ENCODE measurements at places on chromosomes 5 and 9.

DNA sequence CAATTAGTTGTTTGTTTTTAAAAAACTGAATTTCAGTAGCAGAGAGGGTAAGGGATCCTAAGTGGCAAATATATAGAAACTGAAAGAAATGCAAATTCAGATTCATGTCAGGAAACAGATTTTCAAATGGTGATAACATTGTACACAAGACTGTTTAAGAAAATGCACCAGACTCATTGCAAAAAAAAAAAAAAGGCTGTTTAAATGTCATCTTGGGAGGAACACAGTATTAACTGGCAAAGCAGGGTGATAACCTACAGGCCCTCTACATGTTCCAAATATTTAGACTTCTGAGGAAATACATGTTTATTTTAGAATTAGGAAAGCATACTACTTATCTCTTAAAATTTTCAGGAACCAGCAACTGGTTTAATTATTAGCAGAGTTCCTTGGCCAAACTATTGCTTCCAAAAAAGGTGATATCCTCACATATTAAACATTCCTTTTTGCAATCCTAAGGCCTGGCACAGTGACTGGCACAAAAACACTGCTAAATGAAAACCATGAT, 114.5 kb downstream of the TSSK1B start:
- DNase-seq = no peak

DNA sequence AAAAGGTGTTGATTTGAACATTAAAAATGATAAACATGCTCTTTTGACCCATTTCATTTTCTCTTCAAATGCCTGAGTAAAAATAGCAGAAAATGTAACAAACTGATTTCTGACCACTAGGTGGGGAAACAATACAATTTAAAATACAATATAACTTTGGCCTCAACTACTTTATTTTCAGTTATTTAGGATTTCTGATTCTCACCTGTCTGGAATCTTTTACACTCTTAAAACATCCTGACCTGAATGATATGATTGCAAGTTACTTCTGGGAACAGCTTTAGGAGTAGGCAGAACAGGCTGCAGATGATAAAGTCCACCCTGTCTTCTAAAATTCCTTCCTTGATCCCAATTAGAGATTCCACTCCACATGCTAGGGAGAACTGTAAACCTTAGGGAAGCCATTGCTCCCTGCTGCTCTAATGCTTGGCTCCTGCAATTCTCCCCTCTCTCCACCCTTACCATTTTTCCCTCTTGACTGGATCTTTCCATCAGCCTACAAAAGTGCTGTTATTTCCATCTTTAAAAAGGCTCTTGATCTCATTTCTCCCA, 70.3 kb downstream of the FYB1 start:
- no peak for DNase-seq

- DNase-seq = no peak
Measured at GRCh38 chr5:170553218-170553617, 49.4 kb downstream of the KCNIP1 start.

GRCh38 chr5:74232276-74232675, 408.3 kb downstream of the ENC1 start:
- DNase-seq = no peak

DNA sequence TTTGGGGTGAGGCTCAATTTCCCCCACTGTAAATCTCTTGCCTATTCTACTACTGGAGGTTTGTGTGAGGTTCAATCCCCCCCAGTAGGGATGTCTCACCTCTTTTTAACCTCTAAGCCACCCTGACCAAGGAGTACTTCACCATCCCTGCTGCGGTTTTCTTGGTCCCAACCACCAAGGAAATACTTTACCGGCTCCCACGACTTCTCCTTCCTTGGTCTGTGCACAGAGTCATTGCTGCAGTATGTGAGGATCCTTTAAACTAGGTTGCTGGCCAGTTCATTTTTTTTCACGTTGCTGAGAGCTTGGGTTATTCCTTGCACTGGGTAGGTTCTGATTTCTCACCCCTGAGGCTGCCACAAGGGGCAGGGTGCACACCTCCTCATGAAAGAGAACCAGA, 22.5 kb upstream of the HMGCS1 start:
- no peak for DNase-seq

DNA sequence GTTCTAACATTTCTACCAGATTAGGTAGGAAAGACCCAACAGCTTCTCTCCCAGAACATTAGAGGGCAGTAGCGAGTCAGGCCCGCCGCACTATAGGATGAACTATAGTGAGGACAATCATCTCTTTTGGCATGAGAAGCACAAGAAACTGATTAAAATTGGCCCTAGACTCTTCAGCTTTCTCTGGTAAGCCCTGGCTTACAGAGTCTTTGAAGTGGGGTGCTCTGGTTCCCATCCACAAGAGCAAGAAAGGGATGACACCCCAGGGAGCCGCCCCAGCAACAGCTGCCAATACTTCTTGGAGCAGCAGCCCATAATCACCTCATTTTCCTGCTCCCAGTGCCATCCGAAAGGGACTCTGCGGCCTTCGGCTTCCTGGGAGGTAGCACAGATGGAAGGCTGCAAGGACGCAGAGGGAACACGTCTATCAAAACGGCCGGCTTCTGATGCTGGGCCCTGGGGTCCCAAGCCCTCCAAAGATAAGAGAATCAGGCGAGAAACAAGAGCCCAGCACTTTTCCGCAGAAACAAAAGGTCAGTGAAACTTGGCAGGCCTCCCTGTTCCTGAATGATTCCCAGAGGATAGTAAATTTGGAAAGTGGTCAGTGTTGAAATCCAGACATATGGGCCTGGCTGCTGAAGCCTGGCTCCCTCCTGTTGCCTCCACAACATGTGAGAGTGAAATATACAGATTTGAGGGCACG, 69.3 kb downstream of the HSD17B3 start:
- no peak for DNase-seq

DNA sequence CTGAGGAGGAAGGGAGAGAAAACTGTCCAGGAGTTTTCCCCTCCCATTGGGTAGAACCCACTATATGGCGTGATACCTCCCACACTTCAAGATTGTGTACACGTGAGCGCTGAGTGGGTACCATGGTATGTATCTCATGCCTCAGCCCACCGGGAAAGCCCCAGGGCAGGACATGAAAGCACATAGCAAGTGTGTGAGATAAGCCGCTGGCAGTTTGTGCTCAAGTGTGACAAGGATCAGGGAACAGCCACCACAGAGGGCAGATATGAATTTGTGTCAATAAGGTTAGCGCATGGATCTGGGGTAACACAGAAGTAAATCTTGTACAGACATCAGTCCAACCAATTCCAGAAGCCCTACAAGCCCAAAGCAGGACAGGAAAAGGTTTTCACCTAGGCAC, 42.6 kb upstream of the NAA35 start:
- DNase-seq = no peak

DNA sequence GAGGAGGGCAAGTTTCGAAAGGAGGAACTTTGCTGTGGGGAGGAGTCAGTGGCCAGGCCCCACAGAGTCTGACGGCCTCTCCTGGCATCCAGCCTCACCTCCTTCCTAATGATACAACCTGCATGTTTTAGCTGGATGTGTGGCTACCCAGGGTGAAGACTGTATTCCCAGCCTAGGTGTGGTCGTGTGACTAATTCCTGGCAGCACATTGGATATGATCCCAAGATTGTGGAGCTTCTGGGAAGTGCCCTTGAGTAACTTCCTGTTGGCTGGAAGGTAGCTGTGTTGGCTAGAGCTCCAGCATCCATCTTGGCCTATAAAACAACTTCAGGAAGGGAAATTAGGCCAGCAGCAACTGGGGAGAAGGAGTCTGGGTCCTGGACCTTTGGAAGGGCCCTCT, 19.0 kb upstream of the LPCAT1 start:
- DNase-seq = no peak

DNA sequence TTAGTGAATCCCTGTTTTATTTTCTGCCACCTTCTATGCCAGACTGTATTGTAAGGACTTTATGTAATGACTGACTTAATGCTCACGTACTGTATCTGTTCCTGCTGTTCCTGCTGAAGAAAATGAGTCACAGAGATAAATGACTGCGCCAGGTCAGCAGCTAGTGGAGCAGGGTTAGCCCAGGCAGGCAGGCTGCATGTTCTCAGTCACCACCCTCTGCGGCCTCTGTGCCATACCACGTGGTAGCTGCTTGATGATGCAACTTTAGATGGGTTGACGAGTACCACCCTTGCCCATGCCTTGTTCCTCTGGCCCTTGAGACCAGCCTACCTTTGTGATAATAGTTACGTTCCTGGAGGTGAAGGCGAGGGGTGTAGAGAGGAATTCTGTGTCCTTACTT, 161.9 kb downstream of the TRIO start:
- DNase-seq = no peak

- DNase-seq = no peak
Measured at GRCh38 chr5:91007251-91007650, 375.9 kb downstream of the ARRDC3 start.

GRCh38 chr5:82861701-82862100, 215.5 kb downstream of the TMEM167A start:
- DNase-seq = no peak

- DNase-seq = no peak
Measured at GRCh38 chr9:133334161-133334560, 1.8 kb downstream of the SURF6 start.

DNA sequence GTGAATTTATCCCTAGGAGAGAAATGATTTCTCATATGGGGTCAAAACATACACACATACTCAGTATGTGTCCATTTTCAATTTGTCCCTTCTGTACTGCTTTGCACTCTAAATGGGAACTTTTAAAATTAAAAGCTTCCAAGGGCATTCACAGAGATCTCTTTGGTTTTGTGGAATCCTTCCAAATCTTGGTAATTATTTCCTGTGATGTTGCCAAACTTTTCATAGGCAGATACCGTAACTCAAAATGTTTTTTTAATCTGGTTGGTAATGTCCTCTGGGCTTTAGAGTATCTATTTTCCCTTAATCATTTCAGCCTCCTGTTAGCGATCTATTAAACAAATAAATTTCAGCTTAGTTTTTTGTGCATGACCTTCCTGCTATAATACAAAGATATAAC, 282.4 kb downstream of the ARHGEF28 start:
- no peak for DNase-seq

DNA sequence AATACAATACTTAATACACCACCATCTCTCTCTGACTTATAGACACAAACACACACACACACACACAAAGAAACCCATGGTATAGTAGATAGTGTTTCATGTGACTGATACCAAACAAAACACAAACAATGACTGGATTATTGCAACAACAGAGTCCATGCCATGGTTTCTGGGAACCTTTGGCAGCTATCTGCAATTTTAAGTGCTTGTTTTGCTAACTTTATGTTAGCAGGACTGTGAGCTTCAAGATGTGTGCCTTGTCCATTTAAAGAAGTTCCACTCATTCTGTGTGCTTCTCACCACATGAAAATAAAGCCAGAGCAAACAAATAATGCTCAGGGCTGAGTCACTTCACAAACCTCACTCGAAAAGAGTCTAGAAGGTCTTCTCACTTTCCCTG, 15.1 kb upstream of the LURAP1L start:
- no peak for DNase-seq

DNA sequence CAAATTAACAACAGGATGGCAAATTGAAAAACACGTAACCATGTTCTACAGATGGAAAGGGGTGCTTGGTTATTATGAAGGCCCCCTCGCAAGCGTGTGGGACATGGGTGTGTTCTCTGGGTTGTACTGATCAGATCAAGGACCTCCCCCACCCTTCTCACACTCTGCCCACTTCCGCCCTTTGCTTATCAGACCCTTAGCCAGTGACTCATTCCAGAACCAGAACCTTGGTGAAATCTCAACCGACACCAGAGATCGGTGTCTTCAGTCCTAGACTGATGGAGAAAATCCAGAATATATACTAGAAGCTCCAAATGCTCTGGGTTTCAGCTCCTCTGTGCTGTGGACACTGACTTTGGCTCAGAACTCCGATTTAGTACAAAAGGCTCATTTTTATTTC, 64.9 kb downstream of the PTTG1 start:
- DNase-seq = no peak

- DNase-seq = no peak
Measured at GRCh38 chr5:31598640-31599611, 40.0 kb upstream of the PDZD2 start.

All from GM12891 (cell line).